Regular cardiac myocyte (primary cell): ENCODE measurements at places on chromosomes 7 and 10. TPM values are rescaled to one million over a fixed set of nuclear protein-coding genes. Genes with fewer than 3 reads are reported as not detected.

Gene C1QL3
- total RNA-seq, result not detected in 2 replicates

Gene FKBP14
- total RNA-seq, result 41.8 and 55.0 TPM in 2 replicates

Gene AMPH
- 0.28 and 1.2 TPM in 2 replicates for total RNA-seq

Gene HYAL4
- not detected in 2 replicates for total RNA-seq

Gene PAPSS2
- total RNA-seq, result 178 and 229 TPM in 2 replicates

Gene VENTX
- not detected in 2 replicates for total RNA-seq

Gene VAX1
- not detected in 2 replicates for total RNA-seq

Gene SBDS
- 110 and 158 TPM in 2 replicates for total RNA-seq

Gene LEP
- 8.2 TPM in 1 of 2 replicates, not detected in the other for total RNA-seq

Gene MMD2
- not detected in 2 replicates for total RNA-seq

Gene AMZ1
- under 0.01 and 1.4 TPM in 2 replicates for total RNA-seq
